ENCODE measurements at places on chromosomes 4 and X. TPM values are rescaled to one million over a fixed set of nuclear protein-coding genes. Genes with fewer than 3 reads are reported as not detected.

DNA sequence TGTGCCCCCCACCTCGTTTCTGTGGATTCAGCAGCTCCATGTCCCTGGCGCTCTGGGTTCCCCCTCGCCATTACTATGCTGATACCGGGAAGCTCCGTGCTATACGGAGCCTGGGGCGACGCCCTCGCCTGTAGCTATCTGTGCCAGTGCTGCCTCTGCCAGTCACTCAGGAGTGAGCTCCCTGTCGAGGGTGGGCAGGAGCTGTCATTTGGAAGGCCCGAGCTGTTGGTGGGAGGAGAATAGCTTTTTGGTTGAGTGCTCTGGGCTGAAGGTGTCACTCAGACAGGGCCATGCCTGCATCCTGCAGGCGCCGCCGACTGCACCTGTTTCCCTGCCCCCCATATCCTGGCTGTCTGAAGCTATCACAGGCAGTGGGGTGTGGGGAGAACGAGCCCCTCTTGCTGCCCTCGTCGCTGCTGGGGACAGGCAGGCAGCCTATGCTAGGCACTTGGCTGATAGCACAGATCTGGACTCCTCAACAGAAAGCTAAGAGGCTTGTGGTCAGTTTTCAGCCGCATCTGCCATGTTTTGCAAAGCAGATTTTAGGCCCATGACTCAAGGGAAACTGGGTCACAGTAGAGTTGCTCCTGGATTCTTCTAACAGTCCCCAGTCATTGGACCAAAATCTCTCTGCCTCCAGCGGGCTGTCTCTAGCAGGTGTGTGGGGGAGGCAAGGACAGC, 31.8 kb downstream of the CPLX1 start:
- DNase-seq: no peak

- no peak for DNase-seq
These were observed 245.9 kb downstream of the MID1IP1 start for GRCh38 chrX:39047174-39047573.

DNA sequence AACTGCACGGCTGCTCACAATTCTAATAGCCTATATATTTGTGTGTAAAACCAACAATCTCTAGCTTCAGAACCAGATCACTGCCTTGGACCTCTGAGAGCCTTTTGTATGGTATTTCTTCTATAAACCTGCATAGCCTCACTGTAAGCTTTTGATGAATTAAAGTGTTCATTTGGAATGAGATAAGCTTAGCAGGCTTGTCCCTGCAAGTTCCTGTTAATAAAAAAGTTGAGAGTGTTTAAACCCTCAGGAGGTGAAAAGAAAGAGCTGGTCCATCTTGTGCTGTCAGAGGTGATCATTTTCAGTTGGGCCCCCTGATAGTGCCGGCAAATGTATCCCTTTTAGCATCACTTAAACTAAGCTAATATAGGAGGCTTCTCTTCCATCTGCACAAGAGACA, 191.8 kb downstream of the GPC3 start:
- DNase-seq: no peak

DNA sequence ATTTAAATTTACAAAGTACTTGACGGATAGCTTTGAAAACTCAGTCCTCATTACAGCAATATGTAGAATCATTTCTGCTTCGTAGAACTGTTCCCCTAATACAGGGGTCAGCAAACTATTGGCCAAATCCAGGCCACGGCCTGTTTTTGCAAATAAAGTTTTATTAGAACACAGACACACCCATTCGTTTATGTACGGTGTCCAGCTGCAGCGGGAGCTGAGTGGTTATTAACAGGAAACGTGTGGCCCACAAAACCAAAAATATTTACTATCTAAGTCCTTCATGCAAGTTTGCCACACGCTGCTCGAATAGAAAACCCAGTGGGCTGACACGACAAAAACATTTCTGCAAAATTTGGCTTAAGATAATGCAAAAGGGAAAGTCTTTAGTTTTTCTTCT, 146.5 kb downstream of the AFAP1 start:
- DNase-seq: no peak

DNA sequence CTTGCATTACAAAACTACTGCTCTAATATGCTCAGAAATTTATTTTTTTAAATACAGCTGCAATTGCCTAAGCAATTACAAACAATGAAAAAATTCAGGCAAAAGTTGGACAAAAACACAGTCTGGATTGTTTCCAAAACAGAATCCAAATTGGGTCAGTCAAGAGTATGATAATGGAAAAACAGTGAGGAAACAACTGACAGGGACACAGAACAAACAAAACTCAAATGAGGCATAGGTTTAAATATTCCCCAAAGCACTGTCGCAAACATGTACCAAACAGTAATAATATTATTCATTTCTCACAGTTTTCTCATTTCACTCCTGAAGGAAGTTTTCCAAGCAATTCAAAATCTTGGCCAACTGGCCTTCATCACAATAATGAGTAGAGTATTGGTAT, 386.6 kb downstream of the CENPC start:
- no peak for DNase-seq

- DNase-seq: no peak
These were observed 19.3 kb downstream of the RAP2C start for GRCh38 chrX:132199941-132200340.

GRCh38 chr4:139851639-139852038, 186.0 kb downstream of the MGST2 start:
- no peak for DNase-seq

- peak; percentile 45 for DNase-seq
These were observed 52.8 kb downstream of the FAM47C start for GRCh38 chrX:37060999-37061398.

- peak; percentile 52 for DNase-seq
These were observed 61.9 kb downstream of the TMEM150C start for GRCh38 chr4:82499738-82500434.

GRCh38 chr4:109996526-109996925, 83.8 kb downstream of the EGF start:
- DNase-seq: no peak

DNA sequence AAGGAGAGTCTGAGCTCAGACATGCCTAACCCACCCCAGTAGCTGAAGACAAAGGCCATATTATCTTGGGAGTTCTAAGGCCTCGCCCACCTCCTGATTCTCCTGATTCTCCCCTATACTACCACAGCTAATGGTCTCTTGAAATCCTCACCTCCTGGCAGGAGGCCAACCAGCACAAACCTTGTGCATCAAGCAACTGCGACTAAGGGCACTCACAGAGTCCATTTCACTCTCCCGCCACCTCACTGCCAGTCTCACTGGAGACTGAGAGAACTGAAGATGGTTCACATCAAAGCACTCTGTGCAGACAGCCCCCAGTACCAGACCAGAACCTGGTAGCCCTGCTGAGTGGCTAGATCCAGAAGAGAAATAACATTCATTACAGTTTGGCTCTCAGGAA, 102.1 kb upstream of the KLF8 start:
- no peak for DNase-seq

DNA sequence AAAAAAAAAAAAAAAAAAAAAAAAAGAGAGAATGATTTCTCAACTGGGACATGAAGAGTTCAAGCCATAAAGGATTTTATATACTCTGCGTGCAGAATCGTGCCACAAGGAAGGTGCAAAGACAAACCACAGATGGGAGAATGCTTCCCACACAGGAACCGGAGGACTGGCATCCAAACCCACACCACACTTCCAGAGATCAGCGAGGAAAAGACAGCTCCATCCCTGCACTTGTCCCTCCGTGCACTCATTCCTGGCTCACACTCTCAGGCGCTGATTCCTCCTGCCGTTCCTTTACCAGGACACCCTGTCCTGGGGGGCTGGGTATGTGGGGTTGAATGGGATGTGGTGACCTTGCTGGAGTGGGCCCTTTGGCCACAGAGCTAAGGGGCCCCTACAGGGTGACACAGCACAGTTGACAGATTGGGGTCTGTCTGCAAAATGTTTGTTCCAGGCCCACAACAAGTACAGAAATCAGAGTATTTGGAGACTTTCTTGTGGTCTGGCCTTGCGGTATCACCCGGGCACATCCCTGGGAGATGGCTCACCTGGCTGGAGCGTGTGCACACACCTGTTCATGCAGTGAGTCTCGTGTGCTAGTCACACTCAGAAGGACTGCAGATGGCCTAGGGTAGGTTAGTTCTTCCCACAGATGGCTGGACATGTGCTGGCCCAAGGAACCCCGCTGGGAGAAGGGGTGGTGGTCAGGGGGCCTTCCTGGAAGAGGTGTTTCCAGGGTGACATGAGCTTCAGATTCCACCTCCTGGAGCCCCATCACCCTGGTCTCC, 55.4 kb upstream of the GPR78 start:
- DNase-seq: no peak

- DNase-seq: peak; percentile 11
These were observed 218.6 kb upstream of the FAM47A start for GRCh38 chrX:34350561-34351335.

GRCh38 chrX:150062292-150063137, 124.2 kb upstream of the EOLA2 start:
- peak; percentile 47 for DNase-seq

GRCh38 chr4:70737006-70737405, 15.2 kb downstream of the RUFY3 start:
- no peak for DNase-seq

DNA sequence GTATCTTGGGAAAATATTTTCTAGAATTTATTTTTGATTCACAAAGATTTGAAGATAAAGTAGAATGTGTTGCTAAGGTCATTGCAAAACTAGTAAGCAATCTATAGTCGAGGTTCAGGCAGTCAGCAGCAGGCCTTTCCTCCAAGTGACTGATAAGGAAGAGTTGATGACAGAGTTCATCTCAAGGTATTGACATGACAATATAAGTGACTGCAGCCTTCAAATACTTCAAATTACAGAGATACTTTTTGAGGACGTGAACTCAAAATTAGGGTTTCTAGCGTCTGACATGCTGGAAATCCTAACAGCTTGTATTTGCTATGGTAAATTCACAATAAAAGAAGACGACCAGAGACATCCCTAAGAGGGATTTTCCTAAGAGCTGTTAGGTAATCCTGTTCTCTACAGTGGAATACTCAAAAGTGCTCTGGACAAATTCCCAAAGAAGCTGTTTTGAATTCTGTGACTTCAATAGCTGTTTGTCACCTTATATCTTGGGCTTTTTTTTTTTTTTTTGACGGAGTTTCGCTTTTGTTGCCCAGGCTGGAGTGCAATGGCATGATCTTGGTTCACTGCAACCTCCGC, 7.4 kb downstream of the ARHGAP10 start:
- no peak for DNase-seq

GRCh38 chr4:24988776-24989175, 42.0 kb downstream of the LGI2 start:
- DNase-seq: peak; percentile 54

- peak; percentile 83 for DNase-seq
These were observed 94.2 kb downstream of the GPAT3 start for GRCh38 chr4:83629945-83630721.

DNA sequence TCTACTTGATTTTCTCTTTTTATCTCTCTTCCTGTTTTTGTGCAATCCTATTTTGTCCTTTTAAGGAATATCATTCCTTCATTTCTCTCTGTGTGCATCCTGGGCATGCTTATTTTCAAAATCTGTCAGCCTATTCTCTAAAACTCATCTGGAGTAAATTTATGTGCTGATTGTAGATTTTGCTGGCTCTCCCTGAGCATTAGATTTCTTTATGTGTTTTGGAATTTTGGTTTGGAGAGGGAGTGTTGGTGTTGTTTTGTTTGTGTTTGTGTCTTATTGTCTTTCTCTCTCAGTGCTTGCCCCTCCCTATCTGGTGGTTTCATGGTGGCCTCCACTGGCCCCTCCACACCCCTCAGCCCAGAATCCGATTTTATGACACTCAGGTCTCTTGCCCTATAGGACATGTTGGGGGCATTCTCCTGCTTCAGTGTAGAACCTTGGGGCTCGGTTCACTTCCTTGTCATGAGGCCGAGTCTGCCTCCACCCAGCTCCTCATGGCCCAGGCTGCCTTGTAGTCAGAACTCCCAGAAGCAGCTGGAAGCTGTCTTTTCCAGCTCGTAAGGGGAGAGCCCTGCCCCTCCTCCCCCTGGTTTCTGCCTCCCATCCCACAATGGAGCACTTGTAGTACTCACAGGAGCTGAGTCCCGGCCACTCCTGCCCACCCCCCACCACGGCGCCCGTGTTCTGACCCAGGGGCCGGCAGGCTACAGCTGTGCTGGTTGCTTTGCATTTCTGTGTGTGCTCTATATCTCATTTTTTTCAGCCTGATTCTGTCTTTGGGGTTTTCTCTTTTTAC, 24.5 kb upstream of the PJA1 start:
- DNase-seq: no peak

- peak; percentile 22 for DNase-seq
These were observed 180.0 kb downstream of the NKX6-1 start for GRCh38 chr4:84319124-84319523.

DNA sequence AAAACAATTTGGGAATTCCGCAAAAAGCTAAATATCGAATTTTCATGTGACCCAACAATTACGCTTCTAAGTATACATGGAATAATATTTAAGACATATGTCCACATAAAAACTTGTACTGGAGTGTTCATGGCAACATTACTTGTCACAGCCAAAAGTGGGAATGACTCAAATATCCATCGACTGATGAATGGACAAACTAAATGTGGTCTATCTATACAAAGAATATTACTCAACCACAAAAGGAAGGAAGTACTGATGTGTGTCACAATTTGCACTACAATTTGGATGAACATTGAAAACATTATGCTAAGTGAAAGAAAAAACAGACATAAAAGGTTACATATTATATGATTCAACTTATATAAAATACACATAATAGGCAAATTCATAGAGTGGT, 71.9 kb downstream of the AFF2 start:
- DNase-seq: peak; percentile 35

DNA sequence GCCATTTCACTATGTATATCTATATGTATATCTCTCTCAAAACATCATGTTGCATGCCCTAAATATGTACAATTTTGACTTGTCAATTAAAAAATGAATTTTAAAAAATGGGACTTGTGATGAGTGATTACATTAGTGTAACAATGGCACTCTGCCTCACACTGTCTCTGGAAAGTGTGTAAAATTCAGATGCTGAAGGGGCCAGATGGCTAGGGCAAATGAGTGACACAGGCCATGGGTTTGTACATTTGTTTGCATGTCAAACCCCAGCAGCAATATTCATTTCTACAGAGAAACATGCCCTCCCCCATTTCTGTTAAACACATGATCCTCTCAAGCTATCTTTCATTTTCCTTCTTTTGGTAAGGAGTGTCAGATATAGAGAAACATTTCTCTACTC, 8.1 kb downstream of the SCARB2 start:
- DNase-seq: no peak

GRCh38 chr4:156941940-156942548, 29.6 kb downstream of the PDGFC start:
- DNase-seq: peak; percentile 94

- no peak for DNase-seq
These were observed 36.8 kb upstream of the SPON2 start for GRCh38 chr4:1208970-1209704.

Gene MEPE
- not detected for total RNA-seq

Gene PNMA6A
- total RNA-seq: 0.53 TPM

Gene DCX
- total RNA-seq: not detected

Gene GCNA
- total RNA-seq: 1.6 TPM

Gene PDZD4
- under 0.01 TPM for total RNA-seq

Gene FHIP1A
- 25.2 TPM for total RNA-seq

Gene NELFA
- total RNA-seq: 14.7 TPM

Gene PRPS2
- 38.0 TPM for total RNA-seq

Gene GAGE12F
- not detected for total RNA-seq

All from bronchial epithelial cell (primary cell).